ENCODE measurements at places on chromosomes 3 and 15. TPM values are rescaled to one million over a fixed set of nuclear protein-coding genes. Genes with fewer than 3 reads are reported as not detected.

- DNase-seq, result no peak
Observed at GRCh38 chr3:40779039-40779438, 254.3 kb downstream of the ZNF621 start.

AHSG gene
- not detected for total RNA-seq

GRCh38 chr3:188507244-188507720 is 353.3 kb downstream of the LPP start:
- no peak for DNase-seq

SI gene
- total RNA-seq, result 24.8 TPM

Data from transverse colon (tissue), 4 donors.